Right lung (tissue), 10 donors: ENCODE measurements at places on chromosomes 16 and 17.
A peak's percentile ranks its signal among the peaks of the same experiment; 100 is the strongest.

GRCh38 chr17:17613708-17614114 lies 22.2 kb upstream of the PEMT start:
- peak; percentile 51 for DNase-seq

DNA sequence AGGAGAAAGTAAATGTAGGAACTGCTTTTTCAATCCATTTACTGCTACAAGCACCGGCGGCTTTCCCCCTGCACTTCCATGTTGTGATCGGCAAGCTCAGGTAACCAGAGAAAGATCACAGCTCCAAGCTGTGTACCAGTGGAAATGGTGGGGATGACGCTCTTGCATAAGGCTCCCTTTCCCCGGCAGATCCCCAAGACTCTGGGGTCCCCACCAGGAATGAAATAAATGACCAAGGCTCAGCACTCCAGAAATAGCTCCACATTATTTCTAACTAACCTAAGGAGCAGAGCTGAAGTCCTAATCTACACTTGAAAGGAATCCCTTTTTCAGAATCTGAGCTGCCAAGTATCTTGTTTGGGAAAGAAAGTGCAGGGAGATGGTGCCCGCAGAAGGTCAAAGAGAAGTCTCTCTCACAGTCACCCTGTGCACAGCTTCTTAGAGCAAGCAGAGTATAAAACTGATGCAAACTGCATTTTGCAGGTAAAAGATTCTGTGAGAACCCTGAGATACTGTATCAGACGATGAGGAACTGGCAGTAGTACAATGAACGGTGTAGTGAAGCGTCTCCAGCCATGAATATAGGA lies 11.1 kb downstream of the GRB2 start:
- no peak for DNase-seq

DNA sequence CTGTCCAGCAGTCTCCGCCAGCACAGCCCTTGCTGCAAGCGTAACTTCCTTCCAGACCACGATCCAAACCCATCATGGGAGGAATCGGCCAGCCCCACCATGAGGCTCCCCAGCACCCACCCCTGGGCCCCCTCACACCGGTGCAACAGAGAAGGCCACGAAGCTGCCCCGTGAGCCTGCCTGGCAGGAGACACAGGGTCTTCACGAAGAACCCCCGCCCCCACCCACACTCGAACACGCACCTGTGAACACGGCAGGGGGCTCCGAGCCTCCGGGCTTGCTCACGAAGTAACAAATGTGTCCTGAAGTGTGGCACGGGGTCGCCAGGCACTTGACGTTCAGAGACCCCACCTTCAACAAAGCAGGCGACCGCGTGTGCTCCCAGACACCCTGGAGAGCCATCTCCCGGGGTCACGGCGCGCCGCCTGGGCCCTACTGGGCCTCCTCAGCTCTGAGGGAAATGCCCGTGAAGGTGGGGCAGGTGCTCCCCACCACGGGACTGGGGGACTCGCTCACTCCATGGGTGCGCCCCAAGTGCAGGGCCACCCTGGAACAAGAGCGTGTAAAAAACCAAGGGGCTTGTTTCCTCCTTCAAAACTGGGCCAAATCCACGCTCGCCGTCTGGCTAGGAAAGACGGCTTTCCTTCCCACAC lies 7.6 kb downstream of the HAGH start:
- DNase-seq, result no peak

DNA sequence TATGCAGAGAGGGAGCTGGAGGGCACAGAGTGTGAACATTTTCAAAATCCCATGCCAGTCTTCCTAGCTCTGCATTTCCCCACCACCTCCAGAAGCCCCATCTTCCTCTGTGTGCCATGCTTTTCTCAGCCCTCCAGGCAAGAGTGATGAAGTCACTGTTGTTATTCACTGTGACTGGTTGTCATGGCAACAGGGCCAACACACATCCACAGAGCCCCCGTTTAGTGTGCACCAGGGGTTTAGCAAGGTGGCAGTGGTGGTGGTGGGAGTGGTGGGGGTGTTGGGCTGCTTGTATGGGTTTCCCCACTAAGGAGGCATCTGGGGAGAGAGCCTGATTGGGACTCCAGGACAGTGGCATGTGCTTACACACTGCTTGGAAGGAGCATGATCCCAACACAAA lies 309.9 kb upstream of the ASIC2 start:
- no peak for DNase-seq

- DNase-seq, result no peak
These were observed 28.4 kb downstream of the SETD6 start for GRCh38 chr16:58543685-58544084.

GRCh38 chr17:58356231-58356630 lies 4.2 kb upstream of the SUPT4H1 start:
- no peak for DNase-seq

- no peak for DNase-seq
These were observed 54.8 kb downstream of the CDRT4 start for GRCh38 chr17:15412606-15413005.

DNA sequence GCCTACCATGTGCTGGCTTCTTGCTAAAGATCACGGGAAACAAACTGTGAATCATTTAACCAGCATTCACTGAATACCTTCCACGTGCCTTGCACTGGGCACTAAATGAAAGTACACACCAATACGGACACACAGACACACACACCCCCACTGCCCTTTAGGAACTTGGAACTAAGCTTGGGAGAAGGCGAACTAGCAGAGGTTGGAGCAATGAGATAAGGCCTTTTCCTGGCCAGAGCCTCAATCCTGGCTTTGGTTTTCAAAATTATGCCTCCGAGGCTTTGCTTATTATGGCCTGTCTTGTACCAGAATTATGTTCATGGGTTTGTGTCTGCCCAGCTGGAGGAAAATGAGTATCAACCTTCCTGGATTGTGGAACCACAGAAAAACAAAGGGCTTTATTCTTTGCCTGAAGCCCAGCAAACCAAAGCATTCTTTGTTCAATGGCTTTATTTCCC lies 32.3 kb downstream of the CPPED1 start:
- DNase-seq, result no peak

DNA sequence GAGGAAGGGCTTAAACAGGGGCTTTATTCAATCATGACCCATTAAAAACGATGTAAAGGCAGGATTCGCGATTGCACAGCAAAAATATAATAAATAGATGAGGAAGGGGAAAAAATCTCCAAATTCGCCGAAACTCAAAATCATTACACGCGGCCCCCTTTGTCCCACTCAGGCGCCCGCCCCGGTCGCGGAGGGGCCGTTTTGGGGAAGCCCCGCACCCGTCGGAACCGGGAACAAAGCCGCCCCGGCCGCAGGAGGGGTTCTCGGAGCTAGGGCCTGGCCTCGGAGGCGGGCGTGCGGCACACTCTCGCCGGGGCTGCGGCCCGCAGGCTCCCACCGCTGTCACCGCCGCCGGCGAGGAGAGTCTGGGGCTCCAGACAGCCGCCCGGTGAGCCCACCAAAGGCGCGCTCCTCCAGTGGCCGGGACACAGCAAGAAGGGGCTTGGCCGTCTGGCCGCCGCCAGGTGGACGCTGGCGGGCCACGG lies 521 bp downstream of the C16orf87 start:
- peak; percentile 49 for DNase-seq

DNA sequence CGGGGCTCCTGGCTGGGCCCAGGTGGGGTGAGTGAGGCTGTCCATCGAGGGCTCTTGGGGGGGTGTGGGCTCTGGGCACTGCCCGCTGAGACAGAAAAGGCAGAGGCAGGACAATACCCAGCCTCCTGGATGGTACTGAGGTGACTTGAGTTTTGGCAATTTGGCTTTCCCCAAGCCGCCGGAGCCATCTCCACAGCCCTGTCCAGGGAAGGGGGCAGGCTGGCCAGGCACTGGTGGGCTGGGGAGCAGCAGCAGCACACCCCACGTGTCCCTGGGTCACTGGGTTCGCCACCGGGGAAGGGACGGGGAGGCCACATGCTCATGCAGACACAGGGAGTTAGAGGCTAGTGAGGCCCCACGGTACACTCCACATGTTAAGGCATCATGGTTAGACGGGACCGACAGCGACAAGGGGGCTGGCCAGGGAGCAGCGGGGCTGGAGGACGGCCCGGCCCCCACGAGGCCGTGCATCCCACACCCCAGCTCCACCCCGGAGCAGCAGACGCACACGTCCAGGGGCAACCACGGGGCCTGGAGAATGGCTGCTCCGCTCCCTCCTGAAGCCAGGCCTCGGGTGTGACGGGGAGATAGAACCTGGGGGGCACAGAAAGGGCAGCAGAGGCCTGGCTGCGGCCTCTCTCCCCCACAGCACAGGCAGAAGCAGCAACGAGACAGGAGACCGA lies 3.0 kb downstream of the ARHGDIA start:
- no peak for DNase-seq

- no peak for DNase-seq
These were observed 1.0 kb upstream of the LITAF start for GRCh38 chr16:11587643-11588247.

DNA sequence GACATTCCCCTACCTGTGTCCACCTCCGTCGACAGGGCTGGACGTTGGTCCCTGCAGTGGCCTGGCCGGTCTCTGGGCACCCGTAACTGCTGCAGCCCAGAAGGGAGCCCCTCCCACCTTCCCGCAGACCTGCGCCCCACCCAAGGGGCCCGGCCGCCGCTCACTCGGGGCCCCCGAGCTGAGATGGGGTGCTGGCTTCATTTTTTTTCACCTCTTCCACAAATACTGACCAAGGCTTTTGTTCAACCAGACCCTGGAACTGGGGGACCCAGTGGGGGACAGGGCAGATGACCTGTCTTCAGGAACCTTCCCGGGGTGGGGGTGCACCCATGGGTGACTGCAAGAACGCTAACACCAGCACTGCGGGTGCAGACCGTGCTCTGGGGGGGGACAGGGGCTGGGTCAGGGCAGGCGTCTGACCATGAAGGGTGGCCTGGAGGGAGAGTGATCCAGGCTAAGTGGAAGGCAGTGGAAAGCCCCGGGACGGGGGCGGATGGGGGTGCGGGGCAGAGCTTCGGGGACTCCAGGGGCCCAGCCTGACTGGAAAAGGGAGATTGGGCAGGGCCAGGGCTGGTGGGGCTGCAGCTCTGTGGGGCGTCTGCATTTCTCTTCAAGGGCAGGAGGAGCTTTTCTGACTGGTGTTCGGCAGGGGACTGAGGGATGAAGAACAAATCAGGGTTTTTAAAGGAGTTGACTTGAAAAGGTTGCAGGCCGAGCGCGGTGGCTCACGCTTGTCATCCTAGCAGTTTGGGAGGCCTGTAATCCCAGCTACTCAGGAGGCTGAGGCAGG lies 42.3 kb downstream of the SLC7A5 start:
- DNase-seq, result no peak

- no peak for DNase-seq
These were observed 171.0 kb downstream of the ZFHX3 start for GRCh38 chr16:72876981-72877373.

- DNase-seq, result peak; percentile 48
These were observed 219.9 kb downstream of the ENGASE start for GRCh38 chr17:79294459-79295071.

GRCh38 chr16:56964243-56965148 lies 2.7 kb downstream of the CETP start:
- peak; percentile 37 for DNase-seq

DNA sequence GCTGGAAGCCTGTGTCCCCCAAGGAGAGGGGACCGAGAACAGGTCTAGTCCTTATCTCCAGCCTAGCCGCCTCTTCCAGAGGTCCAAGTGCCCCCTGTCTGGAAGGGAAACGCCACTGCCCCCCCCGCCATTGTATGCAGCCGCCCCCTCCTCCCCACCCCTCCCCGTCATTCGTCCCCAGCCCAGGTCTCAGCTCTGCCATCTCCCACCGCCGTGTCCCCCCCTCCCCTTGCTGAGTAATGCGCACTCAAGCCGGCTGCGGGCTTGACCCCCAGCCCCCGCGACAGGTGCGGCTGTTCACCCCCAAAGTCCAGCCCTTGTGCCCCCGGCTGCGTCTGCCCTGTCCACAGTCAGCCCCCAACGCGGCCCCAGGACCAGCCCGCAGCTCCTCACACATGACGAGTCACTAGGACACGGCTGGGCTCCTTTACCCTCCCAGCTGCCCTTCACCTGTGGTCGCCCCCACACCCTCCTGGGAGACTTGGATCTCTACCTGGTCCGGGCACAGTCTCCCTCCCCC lies 622 bp downstream of the GPRC5B start:
- DNase-seq, result no peak

DNA sequence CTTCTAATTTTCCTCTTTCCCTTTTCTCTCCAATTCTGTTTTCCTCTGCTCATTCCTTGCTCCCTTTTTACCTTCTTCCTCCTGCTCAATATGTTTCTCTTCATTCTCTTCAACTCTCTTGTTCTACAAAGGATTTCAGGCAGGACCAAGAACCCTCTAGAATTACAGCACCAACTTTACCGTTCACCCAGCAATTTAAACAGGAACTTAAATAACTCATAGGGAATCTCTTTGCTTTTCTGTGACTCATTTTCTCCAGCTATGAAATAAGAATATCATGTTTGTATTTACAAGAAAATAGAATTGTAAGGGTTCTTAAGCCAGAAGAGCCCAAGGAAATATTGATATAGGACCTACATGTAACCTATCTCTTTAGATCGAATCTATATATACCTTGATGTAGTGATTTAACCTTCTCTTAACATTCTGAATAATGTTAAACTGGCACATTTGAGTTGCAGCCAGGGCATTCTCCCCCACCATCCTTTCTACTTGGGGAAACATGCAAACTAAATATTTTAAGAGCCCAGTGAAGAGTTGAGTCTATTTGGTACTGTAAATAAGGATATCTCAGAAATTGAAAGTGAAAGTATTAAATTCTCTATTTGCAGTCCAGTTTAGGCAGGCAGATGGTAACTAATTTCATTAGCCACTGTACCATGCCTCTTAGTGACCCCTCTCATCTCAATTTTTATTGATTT lies 137.0 kb downstream of the ANKFN1 start:
- DNase-seq, result no peak

- no peak for DNase-seq
These were observed 56.4 kb downstream of the BRIP1 start for GRCh38 chr17:61806936-61807335.

DNA sequence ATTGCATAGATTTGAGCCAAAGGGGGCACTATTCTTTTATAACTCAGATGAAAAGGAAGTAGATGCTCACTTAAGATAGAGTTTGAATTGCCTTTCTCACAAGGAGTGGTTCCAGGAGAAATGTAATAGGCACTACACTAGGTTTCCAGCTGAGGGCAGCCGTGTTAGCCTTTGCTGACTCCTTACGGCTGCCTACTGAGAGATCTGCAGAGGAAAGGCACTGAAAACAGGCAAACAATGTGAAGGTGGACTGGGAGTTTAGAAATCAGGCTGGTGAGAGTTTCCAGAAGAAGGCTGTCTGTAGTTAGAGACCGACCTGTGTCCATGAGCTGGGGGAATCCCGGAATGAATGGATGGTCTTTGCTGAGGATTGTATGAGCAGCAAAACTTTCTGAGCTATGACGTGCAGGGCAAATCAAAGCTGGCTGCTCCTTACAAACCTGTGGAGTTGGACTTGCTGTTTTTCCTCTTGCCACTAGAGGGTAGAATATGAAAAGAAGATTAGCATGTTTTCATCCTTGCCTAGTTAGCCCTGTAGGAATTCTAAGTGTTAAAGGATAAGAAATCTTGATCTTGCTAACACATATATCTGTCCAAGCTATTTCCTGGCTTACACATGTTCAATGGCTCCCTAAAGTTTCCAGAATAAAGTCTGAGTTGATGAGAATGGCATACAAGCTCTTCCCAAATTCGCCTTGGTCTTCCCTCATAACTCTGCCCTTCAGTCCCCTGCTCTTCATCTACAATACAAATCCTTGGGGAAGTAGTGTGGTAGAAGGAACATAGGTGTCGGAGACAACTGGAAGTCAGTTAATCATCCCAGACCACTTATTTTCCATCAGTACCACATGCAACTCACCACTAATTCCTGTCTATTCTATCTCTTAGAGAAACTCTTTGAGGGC lies 20.1 kb upstream of the TAOK1 start:
- peak; percentile 66 for DNase-seq

GRCh38 chr17:2087597-2088211 lies 32.8 kb downstream of the HIC1 start:
- DNase-seq, result no peak

GRCh38 chr17:35254107-35254773 lies 11.4 kb downstream of the SLFN5 start:
- peak; percentile 83 for DNase-seq
